ENCODE measurements at places on chromosomes 5 and 9. TPM values are rescaled to one million over a fixed set of nuclear protein-coding genes. Genes with fewer than 3 reads are reported as not detected.

GRCh38 chr5:178624631-178625546 is 2.0 kb downstream of the CLK4 start:
- H3K27me3 ChIP-seq = no peaks in the 10 kb centered on the region
- no peaks in the 10 kb centered on the region for H3K4me1 ChIP-seq
- H3K27ac ChIP-seq = peak overlapping the region; percentile 99
- peak overlapping the region; percentile 95 for H3K4me3 ChIP-seq
- no peak for DNase-seq

DNA sequence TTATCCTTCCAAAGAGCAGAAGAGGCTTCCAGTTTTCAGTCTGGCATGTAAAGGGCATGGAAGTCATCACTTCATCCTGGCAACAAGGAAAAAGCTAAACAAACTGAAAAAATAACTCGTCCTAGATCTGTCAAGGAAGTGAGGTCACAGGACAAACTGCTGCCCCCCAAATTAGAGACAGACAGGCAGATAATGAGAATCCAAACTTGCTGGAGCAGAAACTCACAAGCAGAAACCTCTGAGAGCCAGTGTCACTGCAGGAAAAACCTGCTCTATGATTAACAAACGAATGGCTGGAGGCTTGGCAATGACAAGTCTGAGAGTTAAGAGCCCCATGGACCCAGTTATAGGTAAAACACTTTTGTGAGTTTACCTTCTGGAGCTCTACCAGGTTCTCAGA is 18.9 kb upstream of the MLANA start:
- DNase-seq = no peak
- no peaks in the 10 kb centered on the region for H3K27me3 ChIP-seq
- no peaks in the 10 kb centered on the region for H3K4me1 ChIP-seq

- H3K36me3 ChIP-seq = no peaks in the 10 kb centered on the region
- H3K4me1 ChIP-seq = no peaks in the 10 kb centered on the region
- no peaks in the 10 kb centered on the region for H3K27me3 ChIP-seq
- no peak overlapping the region for H3K27ac ChIP-seq
- DNase-seq = no peak
Observed at GRCh38 chr9:121066850-121067249, 7.9 kb upstream of the CNTRL start.

GRCh38 chr9:135924628-135925338 is 17.4 kb upstream of the CAMSAP1 start:
- no peaks in the 10 kb centered on the region for H3K27me3 ChIP-seq
- no peak for DNase-seq
- peaks cover 28% of the 10 kb centered on the region for H3K36me3 ChIP-seq
- H3K27ac ChIP-seq = no peak overlapping the region
- no peaks in the 10 kb centered on the region for H3K4me1 ChIP-seq
- no peak overlapping the region for H3K4me3 ChIP-seq

DNA sequence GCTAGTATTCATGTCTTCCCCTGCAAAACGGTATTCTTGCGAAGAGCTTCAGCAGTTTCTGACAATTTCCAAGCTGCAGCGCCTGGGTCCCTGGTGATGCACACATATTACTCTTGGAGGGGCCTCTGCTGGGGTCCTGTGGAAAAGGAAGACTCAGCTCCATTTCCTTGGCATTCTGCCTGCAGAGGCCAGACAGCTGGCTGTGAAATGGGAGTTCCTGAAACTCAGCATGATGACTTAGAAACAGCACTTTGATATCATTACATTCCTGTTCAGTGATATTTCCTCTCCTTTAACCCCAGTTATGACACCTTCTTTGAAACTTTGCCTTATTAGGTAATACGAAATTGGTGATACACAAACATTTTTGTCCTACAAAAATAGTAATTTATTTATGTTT is 98.5 kb downstream of the APBA1 start:
- H3K36me3 ChIP-seq = no peaks in the 10 kb centered on the region
- no peak for DNase-seq
- H3K27ac ChIP-seq = no peak overlapping the region
- H3K4me1 ChIP-seq = peaks cover 10% of the 10 kb centered on the region

PCDHGA7 gene
- not detected for polyA plus RNA-seq
